Dorsolateral prefrontal cortex (tissue), 122 donors: ENCODE measurements at places on chromosomes 13 and 19. TPM values are rescaled to one million over a fixed set of nuclear protein-coding genes. Genes with fewer than 3 reads are reported as not detected.
A peak's percentile ranks its signal among the peaks of the same experiment; 100 is the strongest.

SKA3 gene
- 0.80 TPM for total RNA-seq

DNA sequence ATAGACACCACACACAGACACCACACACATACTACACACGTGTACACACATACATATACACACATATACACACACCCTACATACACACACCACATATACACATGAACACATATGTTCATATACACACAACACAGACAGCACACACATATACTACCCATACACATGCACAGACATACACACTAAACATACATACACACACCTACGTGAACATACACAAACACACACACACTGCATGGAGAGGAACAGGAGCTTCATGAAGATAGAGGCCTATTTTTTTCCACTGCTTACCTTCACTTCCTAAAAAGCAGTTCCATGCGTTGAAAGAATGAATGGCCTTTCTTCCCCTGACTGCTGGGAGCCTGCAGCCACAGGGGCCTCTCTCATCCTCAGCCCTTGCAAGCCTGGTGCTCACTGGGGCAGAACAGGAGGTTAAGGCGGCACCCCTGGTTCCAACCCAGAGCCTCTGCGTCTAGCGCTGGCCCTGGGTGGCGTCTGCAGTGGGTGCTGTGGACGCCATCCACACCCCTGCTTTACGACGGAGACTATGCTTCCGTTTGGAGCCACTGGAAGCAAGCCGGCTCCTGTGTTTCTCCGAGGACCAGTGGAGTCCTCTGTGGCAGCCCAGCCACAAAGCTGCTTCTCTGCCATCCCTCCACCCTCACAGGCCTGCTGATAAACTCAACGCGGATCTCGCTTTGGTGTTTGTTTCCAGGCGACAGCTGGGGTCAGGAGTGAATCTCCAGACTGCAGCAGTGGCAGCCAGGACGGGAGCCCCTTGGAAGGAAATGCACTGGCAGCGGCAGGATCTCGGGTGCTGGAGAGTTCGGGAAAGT, 1.9 kb upstream of the RASA3 start:
- DNase-seq: peak; percentile 38

- DNase-seq: no peak
Measured at GRCh38 chr13:18993884-18994660, 187.6 kb downstream of the TUBA3C start.

GRCh38 chr19:15195371-15196334, 5.1 kb downstream of the NOTCH3 start:
- DNase-seq: no peak

GRCh38 chr19:57302727-57303401, 17.4 kb upstream of the ZNF543 start:
- no peak for DNase-seq
